ENCODE measurements at places on chromosomes 3 and 15. TPM values are rescaled to one million over a fixed set of nuclear protein-coding genes. Genes with fewer than 3 reads are reported as not detected.
A peak's percentile ranks its signal among the peaks of the same experiment; 100 is the strongest.

GRCh38 chr15:78306176-78306774, 6.9 kb upstream of the SKIC8 start:
- no peaks in the 10 kb centered on the region for H3K27me3 ChIP-seq
- no peak overlapping the region for H3K4me3 ChIP-seq
- no peak for DNase-seq

GRCh38 chr3:128486205-128486628, 6.8 kb downstream of the GATA2 start:
- DNase-seq = no peak
- H3K27ac ChIP-seq = peak overlapping the region; percentile 83
- H3K36me3 ChIP-seq = no peaks in the 10 kb centered on the region
- peak overlapping the region; percentile 63 for H3K4me3 ChIP-seq
- H3K27me3 ChIP-seq = peaks cover 22% of the 10 kb centered on the region

GRCh38 chr15:77243716-77244401, 172.9 kb upstream of the TSPAN3 start:
- no peaks in the 10 kb centered on the region for H3K36me3 ChIP-seq
- no peaks in the 10 kb centered on the region for H3K27me3 ChIP-seq
- H3K4me3 ChIP-seq = no peak overlapping the region
- no peak overlapping the region for H3K27ac ChIP-seq
- H3K4me1 ChIP-seq = no peaks in the 10 kb centered on the region

DNA sequence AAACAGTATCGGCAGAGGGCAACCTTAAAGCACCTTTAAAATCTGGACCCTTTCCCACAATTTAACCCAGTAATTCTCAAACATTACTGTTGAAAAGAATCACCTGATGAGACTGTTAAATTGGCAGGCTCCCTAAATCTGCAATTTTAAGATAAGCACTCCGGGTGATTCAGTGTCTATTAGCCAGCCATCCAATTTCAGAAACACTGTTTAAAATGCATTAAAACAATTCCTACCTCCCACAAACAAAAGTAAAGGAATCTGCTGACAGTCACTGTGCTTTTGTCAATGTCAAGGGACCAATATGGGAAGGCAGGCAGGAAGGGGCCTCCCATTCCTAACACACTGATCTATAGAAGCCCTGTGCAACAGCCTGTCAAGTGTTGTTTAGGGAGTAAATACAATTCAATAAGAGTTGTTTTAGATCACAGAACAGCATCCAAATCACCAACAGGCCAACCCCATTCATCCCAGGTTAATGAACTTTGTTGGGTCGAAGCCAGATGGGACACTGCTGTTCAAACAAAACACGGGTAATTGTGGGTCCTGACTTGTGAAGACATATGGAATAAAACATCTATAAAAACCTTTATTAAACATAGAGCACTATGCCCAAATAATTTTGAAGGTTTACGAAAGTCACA, 21.4 kb downstream of the SIAH2 start:
- peaks cover 19% of the 10 kb centered on the region for H3K36me3 ChIP-seq
- H3K27ac ChIP-seq = no peak overlapping the region
- H3K27me3 ChIP-seq = no peaks in the 10 kb centered on the region
- no peak for DNase-seq

DNA sequence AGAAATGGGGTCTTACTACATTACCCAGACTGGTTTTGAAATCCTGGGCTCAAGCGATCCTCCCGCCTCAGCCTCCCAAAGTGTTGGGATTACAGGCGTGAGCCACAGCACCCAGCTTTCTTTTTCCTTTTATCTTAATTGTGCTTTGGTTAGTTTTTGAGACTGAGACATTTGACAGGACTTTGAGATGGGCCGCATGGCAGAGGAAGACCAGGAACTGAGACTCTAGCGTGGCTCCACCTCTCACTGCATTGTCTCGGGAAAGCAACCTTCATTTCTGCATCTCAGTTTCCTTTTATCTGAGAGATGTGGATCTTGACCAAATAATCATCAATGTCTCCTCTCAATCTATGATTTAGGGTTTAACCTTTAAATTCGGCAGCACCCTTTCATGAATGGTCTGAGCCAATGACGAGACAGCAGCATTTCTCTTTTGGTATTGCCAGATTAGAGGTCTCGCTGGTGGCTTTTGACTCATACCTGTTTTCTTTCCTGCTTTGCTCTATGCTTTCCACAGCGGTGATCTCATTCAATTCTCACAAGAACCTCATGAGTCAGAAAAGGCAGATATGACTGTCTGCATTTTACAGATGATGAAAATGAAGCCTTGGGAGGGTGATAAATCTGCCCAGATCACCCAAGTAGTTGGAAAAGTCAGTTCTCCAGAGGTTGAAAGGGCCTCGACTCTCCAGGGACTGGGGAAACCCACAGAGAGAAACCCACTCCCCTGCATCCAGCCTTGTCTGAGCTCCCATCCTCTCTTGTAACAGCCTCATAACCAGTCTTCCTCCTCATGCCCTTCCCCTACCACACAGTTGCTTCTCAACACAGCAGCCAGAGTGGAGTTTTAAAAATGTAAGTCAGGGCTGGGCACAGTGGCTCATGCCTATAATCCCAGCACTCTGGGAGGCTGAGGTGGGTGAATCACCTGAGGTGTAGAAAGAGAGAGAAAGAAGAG, 84.8 kb upstream of the FOXB1 start:
- DNase-seq = no peak
- H3K27me3 ChIP-seq = no peaks in the 10 kb centered on the region
- no peaks in the 10 kb centered on the region for H3K4me1 ChIP-seq
- no peaks in the 10 kb centered on the region for H3K36me3 ChIP-seq
- no peak overlapping the region for H3K27ac ChIP-seq

DNA sequence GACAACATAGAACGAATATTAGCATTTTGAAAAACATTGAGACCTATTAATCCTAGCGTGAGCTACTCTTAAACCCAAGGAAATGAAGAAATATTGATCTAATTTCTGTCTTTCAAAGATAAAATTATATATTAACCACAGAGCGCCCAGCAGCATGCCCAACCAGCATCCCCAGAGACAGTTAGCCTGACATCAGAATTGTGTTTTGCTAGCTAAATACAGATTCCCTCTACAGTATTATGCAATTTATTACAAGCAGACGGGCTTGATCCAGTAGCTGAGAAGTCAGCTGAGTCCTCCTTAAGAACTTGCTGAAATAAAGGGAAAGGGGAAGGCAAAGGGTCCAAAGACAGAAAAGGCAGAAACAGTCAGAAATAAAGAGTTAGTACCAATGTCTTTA, 7.2 kb upstream of the TUSC7 start:
- no peak for DNase-seq
- H3K36me3 ChIP-seq = no peaks in the 10 kb centered on the region
- H3K27me3 ChIP-seq = no peaks in the 10 kb centered on the region
- H3K4me3 ChIP-seq = no peak overlapping the region

- H3K4me1 ChIP-seq = peaks cover 100% of the 10 kb centered on the region
- no peak overlapping the region for H3K4me3 ChIP-seq
- DNase-seq = no peak
- H3K27me3 ChIP-seq = no peaks in the 10 kb centered on the region
Measured at GRCh38 chr3:71035314-71035713, 548.2 kb downstream of the FOXP1 start.

GRCh38 chr3:138371070-138371965, 22.9 kb downstream of the MRAS start:
- H3K27me3 ChIP-seq = no peaks in the 10 kb centered on the region
- DNase-seq = no peak

DNA sequence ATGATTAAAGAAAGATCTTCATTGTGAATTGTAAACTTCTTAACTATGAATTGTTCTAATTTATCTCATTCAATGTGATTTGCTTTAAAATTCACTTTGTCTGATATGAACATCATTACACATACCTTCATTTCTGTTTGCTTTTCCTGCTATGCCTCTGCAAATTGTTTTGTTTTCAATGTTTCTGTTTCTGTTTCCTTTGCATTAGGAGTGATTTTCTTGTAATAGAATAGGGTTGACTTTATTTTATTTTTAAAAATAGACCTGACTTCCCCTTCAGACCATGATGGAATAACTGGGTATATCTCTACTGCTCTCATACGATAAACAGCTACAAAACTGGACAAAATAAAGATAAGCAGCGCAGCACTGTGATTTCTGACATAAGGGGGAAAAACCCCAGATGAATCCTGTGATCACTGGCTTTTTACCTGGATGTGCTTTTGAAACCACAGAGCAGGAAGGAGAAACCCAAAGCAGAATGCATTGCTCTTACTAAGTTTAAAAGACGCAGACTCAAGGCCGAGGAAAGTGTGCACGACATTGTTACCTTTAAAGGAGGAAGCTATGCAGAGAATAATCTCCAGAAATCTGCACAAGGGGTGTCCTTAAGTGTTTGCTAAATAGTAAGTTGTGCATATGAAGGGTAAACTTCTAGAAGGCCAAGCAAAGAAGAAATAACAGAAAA, 420.2 kb downstream of the TBC1D5 start:
- no peaks in the 10 kb centered on the region for H3K36me3 ChIP-seq
- no peak for DNase-seq
- H3K4me1 ChIP-seq = no peaks in the 10 kb centered on the region
- no peak overlapping the region for H3K27ac ChIP-seq

DNA sequence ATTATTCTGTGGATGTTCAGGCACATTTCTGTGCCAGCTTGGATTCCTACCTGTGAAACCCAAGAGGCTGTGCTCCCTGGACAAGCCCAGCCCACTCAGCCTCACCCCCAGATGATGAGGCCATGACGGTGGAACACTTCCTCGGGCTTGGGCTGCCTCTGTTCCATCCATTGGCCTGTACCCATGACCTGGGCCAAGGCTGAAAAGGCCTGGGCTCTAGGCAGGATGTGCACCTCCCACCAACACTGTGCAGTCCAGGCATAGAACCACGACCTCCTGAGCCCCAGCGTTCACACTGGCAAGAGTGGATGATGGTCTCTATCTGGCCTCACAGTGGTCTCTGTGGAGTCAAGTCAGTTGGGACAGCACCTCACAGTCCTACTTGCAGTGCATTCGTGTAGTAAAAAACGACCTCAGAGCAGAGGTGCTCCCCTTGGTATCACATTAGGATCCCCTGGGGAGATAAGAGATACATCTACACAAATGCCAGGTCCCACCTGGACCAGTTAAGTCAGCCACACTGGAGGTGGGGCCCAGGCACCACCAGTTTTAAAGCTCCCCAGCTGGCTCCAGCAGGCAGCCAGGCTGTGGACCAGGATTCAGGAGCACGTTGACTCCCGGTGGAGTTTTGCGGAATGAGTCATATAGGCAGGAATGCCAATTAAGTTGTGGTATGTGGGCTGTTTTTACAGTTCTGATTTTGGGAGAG, 39.0 kb upstream of the IGF1R start:
- no peaks in the 10 kb centered on the region for H3K4me1 ChIP-seq
- H3K27ac ChIP-seq = no peak overlapping the region
- no peak overlapping the region for H3K4me3 ChIP-seq
- H3K27me3 ChIP-seq = no peaks in the 10 kb centered on the region
- H3K36me3 ChIP-seq = no peaks in the 10 kb centered on the region
- DNase-seq = peak; percentile 64

DNA sequence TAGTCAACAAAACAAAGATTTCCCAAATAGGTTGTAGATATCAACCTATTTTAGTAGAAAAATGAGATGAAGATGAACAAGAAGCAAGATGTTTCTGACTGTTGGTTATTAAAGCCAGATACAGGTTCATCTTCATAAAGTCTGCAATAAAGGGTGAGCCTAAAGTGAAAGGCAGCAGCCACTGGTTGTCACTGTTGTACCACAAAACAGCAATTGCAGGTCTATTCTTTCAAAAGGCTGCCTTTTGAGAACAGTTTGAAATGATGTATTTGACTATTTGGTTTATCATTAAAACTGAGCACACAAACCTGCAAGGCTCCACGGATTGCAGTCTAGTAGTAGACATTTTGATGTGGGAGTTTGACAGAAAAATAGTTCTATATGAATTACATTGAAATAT, 543.4 kb downstream of the GBE1 start:
- no peaks in the 10 kb centered on the region for H3K4me1 ChIP-seq
- no peaks in the 10 kb centered on the region for H3K36me3 ChIP-seq
- no peaks in the 10 kb centered on the region for H3K27me3 ChIP-seq
- DNase-seq = no peak
- H3K4me3 ChIP-seq = no peak overlapping the region
- no peak overlapping the region for H3K27ac ChIP-seq

- H3K4me1 ChIP-seq = peaks cover 11% of the 10 kb centered on the region
- no peak overlapping the region for H3K4me3 ChIP-seq
- H3K27ac ChIP-seq = no peak overlapping the region
- H3K27me3 ChIP-seq = no peaks in the 10 kb centered on the region
- DNase-seq = no peak
Measured at GRCh38 chr15:56957812-56958406, 39.5 kb downstream of the TCF12 start.

GRCh38 chr3:188796122-188796631, 375.6 kb upstream of the TPRG1 start:
- no peaks in the 10 kb centered on the region for H3K27me3 ChIP-seq
- H3K4me1 ChIP-seq = peaks cover 24% of the 10 kb centered on the region
- DNase-seq = no peak
- H3K4me3 ChIP-seq = no peak overlapping the region
- peak overlapping the region; percentile 65 for H3K27ac ChIP-seq

- H3K4me3 ChIP-seq = no peak overlapping the region
- DNase-seq = no peak
- peaks cover 14% of the 10 kb centered on the region for H3K36me3 ChIP-seq
Measured at GRCh38 chr3:119636891-119637611, 23.3 kb downstream of the POPDC2 start.

DNA sequence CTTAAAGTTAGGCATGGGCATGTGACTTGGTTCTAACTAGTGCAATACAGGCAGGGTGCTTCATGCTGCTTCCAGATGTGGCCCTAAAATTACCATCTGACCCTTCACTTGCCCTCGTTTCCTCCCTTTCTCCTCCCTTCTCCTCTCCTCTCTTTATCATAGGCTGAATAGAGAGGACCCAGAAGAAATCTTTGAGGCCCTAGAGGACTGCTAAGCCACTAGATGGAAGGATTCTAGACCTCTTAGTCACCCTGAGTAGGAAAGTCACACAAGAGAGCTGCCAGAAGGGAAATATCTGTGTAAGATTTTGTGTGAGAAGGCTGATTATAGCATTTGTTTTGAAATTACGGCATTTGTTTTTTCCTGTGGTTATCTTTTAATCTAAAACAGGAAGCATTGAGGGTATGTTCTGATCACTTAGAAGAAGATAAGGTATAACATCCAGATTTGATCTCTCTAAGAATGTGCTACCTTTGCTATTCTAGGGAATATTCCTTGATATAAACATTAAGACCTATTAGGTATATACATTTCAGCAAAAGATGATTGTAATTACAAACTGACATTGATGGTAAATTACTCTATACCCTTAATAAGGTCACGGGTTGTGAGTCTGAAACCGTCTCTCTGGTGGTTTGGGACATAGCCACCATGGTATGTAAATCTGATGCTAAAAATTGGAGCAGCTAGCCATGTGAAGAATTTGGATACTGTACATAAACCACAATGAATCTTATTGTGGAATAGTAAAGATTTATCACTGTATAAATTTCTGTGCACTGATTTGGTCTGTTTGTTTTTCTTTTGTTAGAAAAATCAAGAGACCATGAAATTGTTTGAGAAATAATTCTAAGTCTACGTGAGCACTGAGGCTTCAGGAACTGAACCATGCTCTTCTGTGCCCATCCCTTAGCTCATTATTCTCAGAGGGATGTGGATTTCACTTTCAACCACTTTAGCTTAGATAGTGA, 84.1 kb downstream of the TP63 start:
- H3K27ac ChIP-seq = no peak overlapping the region
- peaks cover 14% of the 10 kb centered on the region for H3K4me1 ChIP-seq
- no peaks in the 10 kb centered on the region for H3K27me3 ChIP-seq
- H3K36me3 ChIP-seq = no peaks in the 10 kb centered on the region
- H3K4me3 ChIP-seq = no peak overlapping the region

The DAZL gene
- total RNA-seq = not detected

The PLSCR2 gene
- total RNA-seq = not detected

The MEGF11 gene
- total RNA-seq = 0.23 TPM

The FANCI gene
- total RNA-seq = 3.8 TPM

The SNX33 gene
- total RNA-seq = 33.2 TPM

The ADPRH gene
- total RNA-seq = 13.3 TPM

The TMCO5A gene
- total RNA-seq = not detected

All from esophagus muscularis mucosa (tissue), 4 donors.